CD8-positive, alpha-beta memory T cell (primary cell): ENCODE measurements at places on chromosomes 7 and 10.

DNA sequence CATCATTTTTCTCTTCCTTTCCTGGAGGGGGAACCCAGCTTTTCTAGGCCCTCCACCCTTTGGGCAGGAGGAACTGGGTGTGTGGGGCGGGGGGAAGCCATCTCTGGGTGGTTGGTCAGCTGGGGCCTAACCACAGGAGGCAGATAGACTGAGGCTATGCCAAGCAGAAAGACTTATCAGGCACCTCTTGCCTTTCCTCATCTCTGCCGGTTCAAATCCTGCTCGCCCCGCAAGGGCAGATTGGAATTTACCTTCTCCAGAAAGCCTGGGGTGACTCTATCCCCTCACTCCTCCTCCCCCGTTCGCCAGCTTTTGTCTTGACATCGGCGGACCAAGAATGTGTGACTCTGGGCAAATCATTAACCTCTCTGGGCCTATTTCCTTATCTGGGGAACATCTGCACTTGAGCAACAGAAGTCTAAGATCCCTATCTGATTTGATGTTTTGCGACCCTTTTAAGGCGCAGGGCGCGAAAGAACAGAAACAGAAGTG is 584 bp upstream of the GARS1 start:
- no peaks in the 10 kb centered on the region for H3K27me3 ChIP-seq
- H3K4me3 ChIP-seq: peak overlapping the region; percentile 72
- H3K27ac ChIP-seq: peak overlapping the region; percentile 96
- H3K36me3 ChIP-seq: no peaks in the 10 kb centered on the region
- peaks cover 37% of the 10 kb centered on the region for H3K4me1 ChIP-seq

GRCh38 chr7:43211693-43212092 is 99.2 kb downstream of the HECW1 start:
- no peak overlapping the region for H3K27ac ChIP-seq
- no peaks in the 10 kb centered on the region for H3K4me1 ChIP-seq
- no peaks in the 10 kb centered on the region for H3K36me3 ChIP-seq
- no peaks in the 10 kb centered on the region for H3K27me3 ChIP-seq
- H3K4me3 ChIP-seq: no peak overlapping the region

DNA sequence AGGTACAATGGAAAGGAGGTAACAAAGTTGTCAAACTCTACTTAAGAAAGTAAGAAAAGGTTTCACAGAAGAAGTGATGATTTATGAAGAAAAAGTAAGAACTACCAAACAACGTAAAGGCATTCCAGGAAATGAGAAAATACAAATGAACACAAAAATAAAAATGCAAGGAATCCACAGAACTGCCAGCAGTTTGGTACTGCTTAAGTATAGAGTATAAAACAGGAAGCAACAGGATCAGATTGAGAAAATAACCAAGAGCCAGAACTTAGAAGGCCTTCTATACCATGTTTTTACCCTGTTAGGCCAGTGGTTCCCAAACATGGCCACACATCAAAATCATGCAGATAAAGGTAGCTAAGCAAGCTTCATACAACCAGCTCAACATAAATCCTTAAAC is 9.2 kb downstream of the NDUFA5 start:
- DNase-seq: no peak
- H3K27ac ChIP-seq: no peak overlapping the region
- H3K36me3 ChIP-seq: no peaks in the 10 kb centered on the region
- no peaks in the 10 kb centered on the region for H3K27me3 ChIP-seq
- H3K4me1 ChIP-seq: no peaks in the 10 kb centered on the region
- no peak overlapping the region for H3K4me3 ChIP-seq

DNA sequence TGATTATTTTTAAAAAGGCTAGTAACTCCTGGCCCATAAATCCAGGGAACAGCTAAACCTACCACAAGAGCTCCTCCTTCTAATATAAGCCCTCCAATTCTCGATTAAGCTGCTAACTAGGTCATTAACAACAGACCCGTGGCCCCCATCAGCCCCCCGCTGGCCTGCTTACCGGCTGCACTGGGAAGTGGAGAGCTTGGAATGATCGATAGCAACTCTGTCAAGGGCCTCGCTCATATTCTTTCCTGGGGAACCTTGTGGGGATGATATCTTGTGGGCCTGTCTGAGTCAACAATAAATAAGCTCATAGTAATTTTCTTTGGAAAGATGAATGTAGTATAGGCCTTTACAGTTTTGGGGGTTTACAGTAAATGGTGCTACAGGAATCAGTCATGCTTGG is 353.5 kb downstream of the TCERG1L start:
- H3K4me1 ChIP-seq: no peaks in the 10 kb centered on the region
- DNase-seq: no peak
- H3K27me3 ChIP-seq: no peaks in the 10 kb centered on the region
- H3K36me3 ChIP-seq: no peaks in the 10 kb centered on the region
- H3K4me3 ChIP-seq: no peak overlapping the region

GRCh38 chr10:57925045-57925444 is 342.6 kb downstream of the IPMK start:
- DNase-seq: no peak
- no peaks in the 10 kb centered on the region for H3K27me3 ChIP-seq
- H3K4me3 ChIP-seq: no peak overlapping the region
- no peaks in the 10 kb centered on the region for H3K36me3 ChIP-seq
- H3K4me1 ChIP-seq: no peaks in the 10 kb centered on the region
- H3K27ac ChIP-seq: no peak overlapping the region

- no peaks in the 10 kb centered on the region for H3K27me3 ChIP-seq
- no peak for DNase-seq
- H3K27ac ChIP-seq: no peak overlapping the region
- H3K4me3 ChIP-seq: no peak overlapping the region
These were observed 58.4 kb upstream of the MACROH2A2 start for GRCh38 chr10:69994262-69994661.

DNA sequence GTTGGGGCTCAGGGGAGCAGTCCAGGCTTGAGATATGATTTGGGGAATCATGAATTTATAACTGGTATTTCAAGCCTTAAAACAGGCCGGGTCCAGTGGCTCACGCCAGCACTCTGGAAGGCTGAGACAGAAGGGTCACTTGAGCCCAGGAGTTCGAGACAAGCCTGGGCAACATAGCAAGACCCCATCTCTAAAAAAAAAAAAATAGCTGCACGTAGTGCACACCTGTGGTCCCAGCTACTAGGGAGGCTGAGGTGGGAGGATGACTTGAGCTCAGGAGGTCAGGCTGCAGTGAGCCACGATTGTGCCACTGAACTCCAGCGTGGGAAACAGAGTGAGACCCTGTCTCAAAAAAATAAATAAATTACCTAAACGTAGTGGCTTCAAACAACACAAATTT is 81.7 kb upstream of the GTF2I start:
- H3K4me1 ChIP-seq: no peaks in the 10 kb centered on the region
- H3K27me3 ChIP-seq: no peaks in the 10 kb centered on the region
- H3K36me3 ChIP-seq: no peaks in the 10 kb centered on the region
- no peak for DNase-seq
